GM13977 (cell line): ENCODE measurements at places on chromosomes 12 and 14.

DNA sequence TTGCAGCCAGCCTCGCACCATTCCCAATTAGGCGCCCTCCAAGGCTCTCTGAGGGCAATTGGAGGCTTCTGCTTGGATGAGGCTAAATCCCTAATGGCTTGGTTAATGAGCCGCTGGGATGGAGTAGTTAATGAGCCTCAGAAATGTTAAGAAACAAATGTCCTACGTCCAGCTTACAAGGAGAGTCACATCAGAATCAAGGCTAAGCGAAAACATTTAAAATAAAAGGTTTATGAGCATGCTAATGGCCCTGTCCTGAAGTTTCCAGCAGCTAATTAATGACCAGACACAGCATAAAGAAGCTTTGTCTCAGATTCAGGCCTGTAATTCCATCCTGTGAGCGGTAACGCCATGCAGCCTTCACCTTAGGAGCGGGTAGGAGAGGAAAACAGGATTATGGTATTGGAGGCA is 200.7 kb upstream of the BCL2L14 start:
- no peak for DNase-seq

- no peak for DNase-seq
These were observed 413 bp downstream of the DAD1 start for GRCh38 chr14:22588526-22589095.

- DNase-seq = peak; percentile 31
These were observed 38.9 kb downstream of the NIN start for GRCh38 chr14:50792051-50792477.

DNA sequence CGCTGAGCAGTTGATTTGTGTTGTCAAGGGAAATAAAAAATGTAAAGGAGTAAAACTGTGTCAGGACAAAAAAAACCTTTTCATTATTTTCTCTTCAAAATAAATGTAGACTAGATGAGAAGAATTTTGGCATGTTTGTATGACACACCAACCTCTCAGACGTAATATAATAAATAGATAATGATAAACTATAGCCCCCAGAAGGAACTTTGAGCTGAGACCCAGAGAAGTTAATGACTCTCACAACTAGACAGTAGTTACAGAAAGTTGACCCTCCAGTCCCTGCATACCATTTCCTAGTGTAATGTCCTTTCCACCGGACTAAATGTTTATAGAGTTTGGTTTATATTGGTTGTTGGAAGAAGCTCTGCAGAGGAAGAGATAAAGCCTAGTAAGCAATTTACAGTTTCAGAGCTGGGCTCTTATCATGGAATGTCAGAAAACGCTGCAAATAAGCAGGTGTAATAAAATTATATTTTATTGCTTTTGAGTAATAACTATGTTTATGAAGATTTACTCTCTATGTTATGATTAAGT is 97.3 kb downstream of the TRHDE start:
- DNase-seq = no peak

DNA sequence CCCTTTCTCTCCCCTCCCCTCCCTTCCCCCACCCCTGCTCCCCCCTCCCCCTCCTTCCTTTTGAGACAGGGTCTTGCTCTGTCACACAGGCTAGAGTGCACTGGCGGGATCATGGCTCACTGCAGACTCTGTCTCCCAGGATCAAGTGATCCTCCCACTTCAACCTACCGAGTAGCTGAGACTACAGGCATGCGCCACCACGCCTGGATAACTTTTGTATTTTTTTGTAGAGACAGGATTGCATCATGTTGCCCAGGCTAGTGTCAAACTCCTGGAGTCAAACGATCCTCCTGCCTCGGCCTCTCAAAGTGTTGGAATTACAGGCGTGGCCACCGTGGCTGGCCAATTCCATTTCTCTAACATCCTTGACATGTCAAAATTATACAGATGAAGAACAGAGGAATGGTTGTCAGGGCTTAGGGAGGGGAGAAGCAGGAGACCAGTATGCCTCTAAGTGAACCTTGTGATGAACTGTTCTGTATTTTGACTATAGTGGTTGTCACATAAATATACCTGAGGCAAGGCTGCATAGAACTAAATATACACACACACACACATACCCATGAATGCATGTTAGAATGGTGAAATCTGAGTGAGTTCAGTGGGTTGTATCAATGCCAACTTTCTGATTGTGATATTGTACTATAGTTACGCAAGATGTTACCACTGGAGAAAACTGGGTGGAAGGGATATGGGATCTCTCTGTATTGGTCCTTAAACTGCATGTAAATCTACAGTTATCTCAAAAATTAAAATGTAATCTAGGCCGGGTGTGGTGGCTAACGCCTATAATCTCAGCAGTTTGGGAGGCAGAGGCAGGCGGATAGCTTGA is 3.6 kb upstream of the CFAP73 start:
- no peak for DNase-seq

- DNase-seq = no peak
These were observed 1.0 kb upstream of the CLIP1 start for GRCh38 chr12:122423258-122424165.

GRCh38 chr12:124525927-124526692 is 41.3 kb downstream of the NCOR2 start:
- no peak for DNase-seq

DNA sequence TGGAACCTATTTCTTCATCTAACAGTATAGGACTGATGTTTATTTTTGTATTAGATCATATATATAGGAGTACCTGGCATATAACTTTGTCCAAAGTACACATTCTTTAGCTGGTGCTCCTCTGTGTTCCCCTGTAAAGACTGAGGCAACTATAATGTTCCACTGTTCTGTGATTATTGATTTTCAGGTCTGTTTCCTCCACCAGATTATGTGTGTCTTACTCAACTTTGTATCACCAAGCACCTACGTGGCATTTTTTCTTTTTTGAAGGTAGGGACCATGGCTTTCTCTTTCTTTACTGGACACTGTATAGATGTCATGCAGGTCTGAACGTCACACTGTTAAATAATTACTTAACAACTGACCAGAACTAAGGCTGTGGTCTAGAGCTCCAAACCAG is 29.3 kb downstream of the BICD1 start:
- no peak for DNase-seq
